OCI-M1 (cell line): ENCODE measurements at places on chromosomes 11 and 22.

- no peak for DNase-seq
Measured at GRCh38 chr11:76856571-76856970, 4.1 kb upstream of the ACER3 start.

GRCh38 chr11:65329944-65330403 is 3.7 kb upstream of the DPF2 start:
- DNase-seq: peak; percentile 95

GRCh38 chr11:45733176-45733575 is 67.8 kb upstream of the CHST1 start:
- no peak for DNase-seq

- no peak for DNase-seq
Measured at GRCh38 chr22:26527574-26528465, 15.5 kb upstream of the TFIP11 start.

- DNase-seq: no peak
Measured at GRCh38 chr11:134120921-134121526, 52.2 kb downstream of the JAM3 start.

DNA sequence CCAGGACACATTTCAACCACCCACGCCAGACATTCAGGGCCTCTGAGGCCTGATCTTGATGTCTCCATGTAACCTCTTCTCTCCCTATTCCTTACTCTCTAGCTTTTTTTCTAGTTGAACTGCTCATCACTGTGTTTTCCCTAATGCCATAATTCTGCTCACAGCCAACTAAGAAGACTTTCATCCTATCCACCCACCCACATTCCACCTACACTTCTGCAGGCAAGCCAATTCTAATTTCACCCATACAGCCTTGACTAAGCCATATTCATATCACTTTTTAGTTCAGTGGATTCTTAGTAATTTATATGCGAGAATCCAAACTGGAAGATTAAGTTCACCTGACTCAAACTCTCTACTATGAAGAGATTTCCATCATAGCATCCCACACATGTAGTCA is 394.4 kb downstream of the INSC start:
- no peak for DNase-seq

- DNase-seq: no peak
Measured at GRCh38 chr11:79201677-79202347, 239.0 kb downstream of the TENM4 start.

- DNase-seq: no peak
Measured at GRCh38 chr11:19781351-19781750, 68.7 kb downstream of the NAV2 start.
